ENCODE measurements at places on chromosomes 11 and 22.

- no peak for DNase-seq
These were observed 34.7 kb downstream of the PARVA start for GRCh38 chr11:12411806-12412727.

- no peak for DNase-seq
These were observed 562.3 kb downstream of the NTM start for GRCh38 chr11:131932584-131933325.

DNA sequence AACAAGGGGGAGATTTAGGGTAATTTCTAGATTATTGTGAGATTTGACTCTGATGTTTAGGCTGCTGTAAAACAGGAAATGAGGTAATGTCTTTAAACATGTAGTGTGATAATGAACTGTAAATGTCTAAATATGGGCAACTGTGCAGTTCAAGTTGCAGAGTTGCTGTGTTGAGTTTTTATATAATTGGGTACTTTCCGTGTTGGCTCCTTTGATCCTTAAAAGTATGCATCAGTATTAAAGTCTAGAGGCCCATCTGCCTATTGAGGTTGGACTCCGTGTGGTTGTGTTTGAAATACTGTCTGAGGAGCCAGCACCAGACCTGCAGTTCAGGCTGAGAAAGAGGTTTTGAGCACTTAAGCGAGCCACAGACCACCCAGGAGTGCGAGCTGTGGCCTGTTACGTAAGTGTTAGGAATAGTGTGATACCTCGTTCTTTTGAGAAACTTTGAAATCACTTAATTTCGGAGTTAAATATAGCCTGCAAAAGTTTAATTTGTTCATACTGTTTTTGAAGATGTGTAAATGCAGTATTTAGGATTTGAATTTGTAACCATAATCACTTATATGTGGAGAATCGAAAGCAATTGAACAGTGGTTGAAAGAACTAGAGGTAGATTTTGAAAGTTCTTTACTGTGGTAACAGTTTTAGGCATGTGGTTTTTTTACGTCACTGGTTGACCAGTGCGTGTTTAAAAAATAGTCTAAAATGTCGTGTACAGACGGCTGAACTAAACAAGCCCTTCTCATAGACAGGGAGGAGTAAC lies 9.0 kb downstream of the FAM118A start:
- no peak for DNase-seq

GRCh38 chr11:127000981-127001380 lies 411 bp upstream of the KIRREL3 start:
- DNase-seq, result no peak

- no peak for DNase-seq
These were observed 45.8 kb downstream of the PPFIBP2 start for GRCh38 chr11:7559398-7560283.

DNA sequence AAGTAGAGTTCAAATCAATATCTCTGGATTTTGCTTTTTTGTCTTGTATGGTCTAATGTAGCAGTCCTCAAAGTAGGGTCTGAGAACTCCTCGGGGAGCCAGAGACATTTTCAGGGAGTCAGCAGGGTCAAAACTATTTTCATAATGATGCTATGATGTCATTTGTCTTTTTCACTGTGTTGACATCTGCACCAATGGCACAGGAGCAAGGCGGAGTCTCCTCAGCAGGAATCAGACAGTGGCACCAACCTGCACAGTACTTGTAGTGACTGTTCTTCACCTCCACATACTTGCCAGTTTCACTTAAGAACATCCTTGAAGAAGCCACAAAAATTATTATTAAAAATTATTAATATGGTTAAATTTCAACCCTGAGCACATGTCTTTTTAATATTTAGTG lies 14.9 kb upstream of the FXYD6 start:
- no peak for DNase-seq

- DNase-seq, result no peak
These were observed 715.9 kb upstream of the API5 start for GRCh38 chr11:42595876-42596275.

- DNase-seq, result no peak
These were observed 1307.5 kb upstream of the TENM4 start for GRCh38 chr11:80748207-80748925.

- DNase-seq, result no peak
These were observed 138.0 kb upstream of the POU2AF2 start for GRCh38 chr11:111107501-111107900.

DNA sequence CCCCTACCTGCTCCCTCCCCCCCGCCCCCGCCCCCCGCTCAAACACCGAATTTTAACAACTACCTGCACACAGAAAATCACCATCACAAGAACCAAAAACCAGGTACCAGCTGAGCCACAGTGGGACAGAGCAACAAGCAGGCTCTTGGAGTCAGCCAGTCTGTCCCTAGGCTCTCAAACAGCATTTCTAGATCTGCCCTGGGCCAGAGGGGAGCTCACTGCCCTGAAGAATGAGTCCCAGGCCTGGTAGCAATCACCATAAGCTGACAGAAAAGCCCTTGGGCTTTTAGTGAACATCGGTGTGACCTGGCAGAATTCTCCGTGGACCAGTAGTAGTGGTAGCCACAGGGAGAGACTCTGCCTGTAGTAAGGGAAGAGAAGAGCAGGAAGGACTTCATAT lies 58.3 kb downstream of the C11orf87 start:
- no peak for DNase-seq

GRCh38 chr11:37786214-37786755 lies 1188.2 kb upstream of the RAG2 start:
- DNase-seq, result no peak

DNA sequence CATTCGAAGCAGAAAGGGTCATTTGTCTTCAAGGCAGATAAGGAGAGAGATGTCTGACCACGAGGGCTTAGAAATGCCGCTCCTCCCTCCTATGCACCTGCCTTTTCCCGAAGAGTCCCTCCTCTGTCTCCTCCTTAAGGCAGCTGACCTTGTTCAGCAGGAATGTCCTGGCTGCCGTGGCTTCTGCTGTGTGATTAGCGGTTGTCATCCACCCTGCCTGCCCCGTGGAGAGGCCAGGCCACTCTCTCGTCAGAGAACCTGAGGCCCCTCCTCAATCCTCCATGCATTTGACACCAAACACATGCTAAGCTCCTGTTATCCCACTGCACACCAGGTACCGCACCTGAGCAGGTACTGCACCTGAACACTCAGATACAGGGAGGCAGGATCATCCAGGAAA lies 834.6 kb downstream of the TBC1D22A start:
- no peak for DNase-seq

DNA sequence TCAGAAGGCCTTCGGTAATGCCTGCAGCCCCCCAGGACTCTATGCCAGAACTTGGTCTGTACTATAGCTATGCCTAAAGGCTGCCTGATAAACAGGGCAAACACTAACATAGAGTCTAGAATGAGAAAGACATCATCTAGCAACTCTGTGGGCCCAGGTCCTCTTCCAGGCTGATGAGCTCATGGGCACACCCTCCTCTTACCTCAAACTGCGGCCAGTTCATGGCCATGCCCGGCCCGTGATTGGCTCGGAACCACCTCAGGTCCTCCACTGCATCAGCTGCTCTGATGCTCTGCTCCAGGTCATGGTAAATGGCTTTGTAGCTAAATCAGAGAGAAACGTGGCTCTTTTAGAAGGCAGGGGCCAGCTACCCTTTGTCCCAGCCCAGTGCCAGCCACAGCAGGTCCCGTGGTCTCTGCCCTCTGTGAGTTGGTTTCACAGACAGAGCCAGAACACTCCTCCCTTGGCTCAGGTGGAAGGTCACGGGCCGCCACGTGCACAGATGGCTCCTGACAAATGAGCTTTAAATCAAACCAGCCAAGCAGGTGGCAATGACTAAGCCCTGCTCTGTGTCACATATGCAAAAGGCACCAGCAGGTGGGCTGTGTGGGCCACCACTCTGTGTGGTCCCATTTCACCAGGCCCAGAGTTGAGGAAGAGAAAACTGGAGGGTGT lies 25.0 kb upstream of the ARFGAP3 start:
- no peak for DNase-seq

DNA sequence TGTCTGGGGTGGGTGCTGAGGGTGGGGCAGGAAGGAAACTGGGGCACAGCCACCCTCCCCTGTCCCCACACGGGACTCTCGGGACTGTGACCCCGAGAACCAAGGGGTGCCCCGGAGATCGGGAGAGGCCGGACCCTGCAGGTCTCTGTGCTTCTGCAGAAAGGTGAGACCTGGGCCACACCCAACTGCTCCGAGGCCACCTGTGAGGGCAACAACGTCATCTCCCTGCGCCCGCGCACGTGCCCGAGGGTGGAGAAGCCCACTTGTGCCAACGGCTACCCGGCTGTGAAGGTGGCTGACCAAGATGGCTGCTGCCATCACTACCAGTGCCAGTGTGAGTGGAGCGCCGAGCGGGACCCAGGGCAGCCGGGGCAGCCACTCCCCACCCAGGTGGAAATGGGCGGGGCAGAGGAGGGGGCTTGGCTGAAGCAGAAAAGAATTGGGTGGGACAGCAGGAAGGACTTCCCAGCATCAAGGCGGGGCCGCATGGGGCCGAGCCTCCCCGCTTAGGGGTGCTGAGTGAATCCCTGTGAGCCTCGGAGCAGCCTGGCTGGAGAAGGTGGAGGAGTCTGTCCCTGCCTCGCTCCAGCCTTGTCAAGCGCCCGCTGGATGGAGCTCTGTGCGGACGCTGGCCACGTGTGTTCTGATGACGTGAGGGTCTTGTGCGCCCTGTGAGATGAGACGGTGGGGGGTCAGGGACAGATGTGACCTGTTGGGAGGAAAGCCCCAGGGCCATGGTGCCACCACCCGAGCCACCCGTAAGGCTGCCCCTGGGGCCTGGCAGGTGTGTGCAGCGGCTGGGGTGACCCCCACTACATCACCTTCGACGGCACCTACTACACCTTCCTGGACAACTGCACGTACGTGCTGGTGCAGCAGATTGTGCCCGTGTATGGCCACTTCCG lies 29.3 kb upstream of the MUC5B start:
- no peak for DNase-seq

GRCh38 chr11:94814272-94814976 lies 46.3 kb downstream of the AMOTL1 start:
- no peak for DNase-seq

DNA sequence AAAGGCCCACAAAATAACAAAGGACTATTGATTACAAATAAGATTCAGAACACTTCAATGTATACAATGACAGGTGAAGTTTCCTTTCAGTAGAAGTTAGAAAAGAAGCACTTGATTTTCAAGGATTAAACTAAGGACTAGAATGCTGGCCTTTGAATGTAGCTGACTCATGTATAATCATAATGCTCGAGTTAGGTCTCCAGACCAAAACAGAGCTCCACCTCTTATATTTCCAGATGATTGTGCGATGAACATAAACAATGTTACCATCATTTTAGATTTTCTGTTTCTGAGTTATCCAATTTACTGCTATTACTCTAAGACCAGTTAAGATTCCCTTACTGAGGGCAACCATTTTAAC lies 40.4 kb upstream of the RAPSN start:
- DNase-seq, result no peak

- DNase-seq, result peak; percentile 50
These were observed at the start of gene CCDC88B for GRCh38 chr11:64339754-64340408. TSS of gene CCDC88B (plus strand) at chr11:64340204. CDS start at chr11:64340267, 63 bp downstream.

GRCh38 chr11:19216021-19216420 lies 14.2 kb upstream of the CSRP3 start:
- no peak for DNase-seq

DNA sequence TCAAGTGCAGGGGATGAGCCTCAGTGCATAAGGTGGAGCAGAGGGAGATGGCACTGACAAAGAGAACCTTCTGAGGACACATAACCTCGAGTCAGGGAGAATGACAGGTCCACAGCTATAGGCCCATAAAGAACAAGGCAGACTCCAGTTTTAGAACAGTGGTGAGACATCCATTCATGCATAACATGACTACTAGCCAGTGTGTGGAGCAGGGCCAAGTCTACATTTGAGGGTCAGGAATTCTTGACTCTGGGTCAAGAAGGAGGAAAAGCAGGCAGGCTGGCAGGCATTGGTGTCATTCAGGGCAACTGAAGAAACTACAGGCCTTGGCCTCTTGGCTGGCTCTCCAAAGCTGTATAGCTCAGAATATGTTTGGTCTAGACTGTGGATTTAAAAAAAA lies 54.9 kb downstream of the MTNR1B start:
- DNase-seq, result no peak

- no peak for DNase-seq
These were observed 32.9 kb upstream of the APOL5 start for GRCh38 chr22:35684732-35685131.

DNA sequence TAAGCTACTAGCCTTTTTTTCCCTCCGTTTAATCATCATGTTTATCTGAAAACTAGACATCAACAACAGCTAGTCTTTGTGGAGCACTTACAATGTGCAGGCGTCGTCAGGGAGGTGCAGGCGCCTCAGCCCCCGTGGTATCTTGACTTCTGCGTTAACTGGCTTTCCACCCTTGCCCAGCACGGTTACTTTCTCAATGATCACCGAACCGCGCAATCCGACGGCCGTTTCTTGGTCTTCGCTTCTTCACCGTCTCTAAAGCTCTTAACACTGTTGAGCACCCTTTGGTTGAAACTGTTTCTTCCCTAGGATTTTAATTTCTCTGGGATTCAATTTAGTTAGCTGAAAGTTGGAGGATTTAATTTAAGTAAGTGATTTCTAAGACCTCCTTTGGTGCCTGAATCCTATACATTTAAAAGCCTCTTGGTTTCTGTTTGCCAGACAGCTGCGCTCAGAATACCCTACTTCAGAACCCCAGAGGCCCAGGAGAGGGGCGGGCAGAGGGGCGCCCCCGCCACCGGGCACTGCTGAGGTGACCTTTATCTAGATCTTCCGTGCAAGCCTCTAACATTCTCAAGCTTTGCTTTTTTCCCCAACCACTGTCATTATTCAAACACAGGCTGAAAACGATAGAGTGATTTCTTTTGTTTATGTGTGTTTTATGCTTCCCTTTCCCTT lies 18.0 kb upstream of the TMEM218 start:
- DNase-seq, result no peak

- DNase-seq, result no peak
These were observed 180.2 kb downstream of the CHST1 start for GRCh38 chr11:45485070-45485707.

- no peak for DNase-seq
These were observed 6.7 kb upstream of the SEPTIN5 start for GRCh38 chr22:19707347-19708290.

GRCh38 chr11:45660729-45661438 lies 4.5 kb downstream of the CHST1 start:
- DNase-seq, result no peak

DNA sequence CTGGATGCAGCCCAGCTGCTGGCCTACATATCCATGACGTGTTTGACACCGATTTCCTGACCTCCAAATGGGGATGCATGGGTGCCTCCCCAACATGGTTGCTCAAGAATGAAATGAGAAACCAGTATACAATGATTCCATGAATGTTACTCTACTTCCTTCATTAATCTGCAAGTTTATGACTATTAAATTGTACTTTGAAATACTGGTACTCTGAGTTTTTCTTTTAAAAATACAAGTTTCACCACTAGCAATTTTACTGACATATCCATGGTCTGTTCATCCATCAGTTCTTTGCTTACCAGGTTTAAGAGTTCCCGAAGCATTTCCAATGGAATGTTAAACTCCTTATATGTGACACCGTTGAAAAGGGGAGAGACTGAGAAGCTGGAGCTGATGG lies 39.1 kb downstream of the SERPIND1 start:
- DNase-seq, result no peak

All from esophagus squamous epithelium (tissue), 5 donors.